ENCODE measurements at places on chromosomes 1 and 21. TPM values are rescaled to one million over a fixed set of nuclear protein-coding genes. Genes with fewer than 3 reads are reported as not detected.

HFM1 gene
- total RNA-seq: 0.60 TPM

SPRR3 gene
- 42.5 TPM for total RNA-seq

RPE65 gene
- not detected for total RNA-seq

CYYR1 gene
- 10.5 TPM for total RNA-seq

HAO2 gene
- total RNA-seq: 0.17 TPM

KHDC4 gene
- 44.5 TPM for total RNA-seq

PRRX1 gene
- total RNA-seq: 12.5 TPM

OR2L3 gene
- not detected for total RNA-seq

CD1B gene
- total RNA-seq: not detected

CFAP107 gene
- total RNA-seq: not detected

NT5C1A gene
- total RNA-seq: 2.9 TPM

SH2D1B gene
- 0.12 TPM for total RNA-seq

CCDC17 gene
- total RNA-seq: 2.8 TPM

USP16 gene
- total RNA-seq: 29.1 TPM

LRRC39 gene
- total RNA-seq: 0.92 TPM

PBX1 gene
- total RNA-seq: 175 TPM

LCK gene
- total RNA-seq: 11.5 TPM

ALX3 gene
- total RNA-seq: not detected

Measured in mucosa of gallbladder (tissue), 1 donor.